Stimulated activated CD8-positive, alpha-beta memory T cell treated with anti-CD3 and anti-CD28 coated beads, Interleukin-4, amount 100 ng/mL, for 4 hours (primary cell): ENCODE measurements at places on chromosomes 12 and 14.

- no peak for DNase-seq
Observed at GRCh38 chr12:87311206-87311605, 718.0 kb downstream of the C12orf50 start.

- no peak for DNase-seq
Observed at GRCh38 chr14:101228949-101229541, 325.5 kb upstream of the RTL1 start.

DNA sequence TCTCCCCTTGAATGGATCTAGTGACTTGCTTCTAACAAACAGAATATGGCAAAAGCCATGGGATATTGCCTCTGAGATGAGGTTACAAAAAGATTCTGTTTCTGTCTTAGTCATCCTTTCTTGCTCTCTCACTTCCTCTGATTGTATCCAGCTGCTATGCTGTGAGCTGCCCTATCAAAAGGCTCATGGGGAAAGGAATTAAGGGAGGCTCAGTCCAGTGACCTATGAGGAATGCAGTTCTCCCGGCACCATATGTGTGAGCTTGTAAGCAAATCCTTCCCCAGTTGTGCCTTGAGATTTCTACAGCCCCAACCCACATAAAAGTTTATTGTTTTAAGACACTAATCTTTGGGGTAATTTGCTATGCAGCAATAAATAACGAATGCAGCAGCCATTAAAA lies 183.1 kb downstream of the KLHL28 start:
- no peak for DNase-seq

DNA sequence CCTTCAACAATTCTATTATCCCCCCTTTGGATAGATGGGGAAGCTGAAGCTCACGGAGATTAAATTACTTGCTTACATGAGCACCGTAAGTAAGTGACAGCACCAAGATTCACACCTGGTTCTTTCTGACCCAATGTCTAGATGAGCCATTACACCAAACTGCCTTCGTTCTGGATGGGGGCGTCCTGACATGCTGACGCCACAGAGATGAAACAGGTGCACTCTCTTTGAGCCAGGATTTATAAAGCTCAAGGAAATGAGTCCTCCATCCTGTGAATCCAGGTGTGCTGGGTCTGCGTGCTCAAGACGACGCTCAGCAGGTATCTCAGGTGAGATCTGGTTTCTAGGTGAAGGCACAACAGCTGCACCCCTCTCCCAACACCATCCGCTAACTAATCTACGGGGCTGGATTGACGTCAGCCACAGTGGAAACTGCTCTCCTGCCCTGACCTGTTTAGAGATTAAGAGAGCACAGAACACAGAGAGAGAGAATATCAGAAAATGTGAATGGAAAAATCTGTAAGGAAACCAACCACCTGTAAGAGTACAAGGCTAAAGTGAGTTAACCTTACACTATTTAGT lies 61.6 kb downstream of the KSR2 start:
- no peak for DNase-seq

DNA sequence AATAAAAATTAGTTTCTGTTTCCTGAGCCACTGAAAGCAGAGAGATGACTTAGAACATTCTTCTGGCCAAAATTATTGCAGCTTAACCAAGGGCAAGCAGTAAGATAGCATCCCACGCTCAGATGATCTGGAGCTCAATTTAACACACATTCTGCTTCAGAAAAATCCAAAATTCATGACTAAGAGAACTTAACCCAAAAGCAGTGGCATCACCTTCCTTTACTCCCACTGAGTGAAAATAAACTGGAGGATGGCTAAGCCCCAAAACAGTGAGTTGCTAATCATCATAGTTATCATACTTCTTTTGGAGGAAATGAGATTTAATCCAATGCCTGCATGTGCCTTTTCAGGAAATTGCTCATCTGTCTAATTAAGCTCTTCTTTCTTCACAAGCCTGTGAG lies 195.4 kb downstream of the DUSP6 start:
- no peak for DNase-seq

DNA sequence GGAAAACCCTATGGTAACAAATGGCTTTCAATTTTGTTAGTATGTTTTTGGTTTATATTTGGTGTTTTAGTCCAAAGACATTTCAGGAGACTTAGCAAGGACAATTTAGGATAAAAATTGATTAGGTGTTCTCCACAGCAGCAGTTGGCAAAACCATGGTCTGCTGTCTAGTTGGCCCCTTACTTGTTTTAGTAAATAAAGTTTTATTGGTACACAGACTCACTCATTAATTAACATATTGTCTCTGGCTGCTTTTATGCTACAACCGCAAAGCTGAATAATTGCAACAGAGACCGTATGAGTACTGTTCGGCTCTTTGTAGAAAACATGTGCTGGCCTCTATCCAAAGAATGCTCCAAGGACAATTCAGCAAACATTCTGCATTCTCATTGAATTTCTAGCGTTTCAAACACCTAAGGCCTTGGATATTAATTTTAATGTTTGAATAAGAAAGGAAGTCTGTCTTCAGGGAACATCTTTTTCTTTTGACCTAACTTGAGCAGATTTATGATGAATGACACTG lies 77.7 kb downstream of the CCDC92 start:
- no peak for DNase-seq

GRCh38 chr12:2097617-2098016 lies 44.8 kb downstream of the CACNA1C start:
- DNase-seq: no peak

DNA sequence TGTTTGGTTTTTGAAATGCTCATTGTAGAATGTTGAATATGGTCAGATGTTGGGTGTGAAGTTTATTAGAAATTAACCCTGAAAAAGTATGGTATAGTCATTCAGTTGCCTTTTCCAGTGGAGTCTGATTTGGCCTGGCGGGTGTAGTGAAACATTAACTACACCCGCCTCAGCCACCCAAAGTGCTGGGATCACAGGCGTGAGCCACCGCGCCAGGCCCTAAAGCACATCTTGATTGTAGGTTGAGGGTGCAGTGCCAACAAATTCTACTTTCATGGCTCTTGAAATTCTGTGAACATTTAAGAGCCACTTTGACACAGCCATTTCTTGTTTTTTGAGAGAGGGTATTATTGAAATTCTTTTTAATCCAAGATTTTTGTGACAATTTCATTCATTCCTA lies 624.9 kb downstream of the DIO2 start:
- no peak for DNase-seq

DNA sequence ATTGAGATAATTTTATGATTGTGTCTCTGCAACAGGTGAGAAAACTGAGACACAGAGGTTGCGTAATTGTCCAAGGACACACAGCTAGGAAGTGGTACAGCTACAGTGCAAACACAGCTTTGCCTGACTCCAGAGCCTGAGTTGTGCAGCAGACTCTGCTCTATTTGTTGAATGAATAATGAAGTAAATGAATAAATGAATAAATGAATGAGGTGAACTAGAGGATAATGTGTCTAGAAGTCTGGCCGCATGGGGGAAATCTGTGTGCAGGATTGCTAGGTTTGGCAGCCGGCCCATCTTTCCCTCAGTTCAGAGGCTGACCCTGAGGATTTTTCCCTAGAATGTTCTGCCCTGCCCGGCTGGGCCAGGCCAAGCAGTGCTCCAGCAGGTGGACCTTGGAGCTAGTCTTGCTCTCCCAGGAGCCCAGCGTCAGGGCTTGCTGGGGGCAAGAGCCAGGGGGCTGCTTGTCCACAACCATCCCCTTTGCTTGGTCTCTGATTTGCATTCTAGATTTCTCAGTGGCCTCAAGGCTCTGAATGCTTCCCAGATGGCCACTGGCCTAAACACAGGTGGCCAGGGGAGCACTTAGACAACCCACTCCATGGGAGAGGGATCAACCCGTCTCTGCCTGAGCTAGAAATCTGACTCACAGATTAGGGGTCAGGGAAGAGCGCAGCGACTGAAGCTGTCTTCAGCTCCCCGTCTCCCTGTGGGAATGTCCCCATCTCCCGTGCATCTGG lies 225.2 kb downstream of the C12orf75 start:
- DNase-seq: no peak

DNA sequence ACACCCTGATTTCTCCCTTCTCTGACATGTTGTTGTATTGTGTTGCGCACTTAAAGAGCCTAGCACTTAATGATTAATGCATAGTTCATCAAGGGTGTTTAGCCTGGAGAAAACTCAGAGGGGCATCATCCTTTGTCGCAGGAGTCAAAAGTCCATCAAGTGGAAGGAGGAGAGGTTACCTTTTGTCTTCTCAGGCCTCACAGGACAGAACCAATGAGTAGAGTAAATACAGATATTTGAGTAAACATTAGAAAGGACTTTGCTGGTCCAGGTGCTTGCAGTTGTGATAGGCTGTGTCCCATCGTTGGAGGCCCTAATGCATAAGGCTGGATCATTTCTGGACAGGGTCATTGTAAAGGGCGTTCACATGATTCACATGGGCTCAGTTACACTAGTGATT lies 430.9 kb downstream of the PCNX1 start:
- DNase-seq: no peak

GRCh38 chr12:109847142-109847735 lies 14.0 kb upstream of the TRPV4 start:
- no peak for DNase-seq

GRCh38 chr14:33560718-33561431 lies 390.0 kb downstream of the EGLN3 start:
- DNase-seq: no peak

GRCh38 chr12:112288638-112289037 lies 93.6 kb downstream of the HECTD4 start:
- DNase-seq: no peak

GRCh38 chr12:90938451-90938850 lies 16.5 kb downstream of the CCER1 start:
- no peak for DNase-seq

DNA sequence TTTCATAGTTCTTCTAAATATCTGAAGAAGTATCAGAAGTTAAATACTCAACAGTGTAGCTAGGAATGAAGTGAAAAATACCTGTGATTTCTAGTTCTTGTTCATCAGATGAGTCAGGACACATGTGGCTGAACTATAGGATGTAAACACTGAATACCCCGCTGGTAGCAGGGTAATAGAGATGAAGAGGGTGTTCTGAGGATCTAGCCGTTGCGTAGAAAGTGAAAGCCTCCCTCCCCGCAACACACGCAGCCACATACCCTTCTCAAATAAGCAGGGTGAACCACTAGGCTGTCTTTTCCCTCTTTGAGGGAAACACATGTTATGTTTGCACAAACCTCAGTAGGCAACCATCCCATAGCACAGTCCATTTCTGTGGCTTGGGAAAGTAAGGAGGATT lies 16.4 kb upstream of the RNASE12 start:
- DNase-seq: no peak

- no peak for DNase-seq
Observed at GRCh38 chr12:5348491-5348890, 83.4 kb upstream of the NTF3 start.

- DNase-seq: no peak
Observed at GRCh38 chr12:70852416-70853150, 68.0 kb downstream of the PTPRR start.

GRCh38 chr12:43758247-43758727 lies 303 bp downstream of the PUS7L start:
- DNase-seq: no peak

GRCh38 chr14:71214241-71214640 lies 307.0 kb downstream of the PCNX1 start:
- no peak for DNase-seq

DNA sequence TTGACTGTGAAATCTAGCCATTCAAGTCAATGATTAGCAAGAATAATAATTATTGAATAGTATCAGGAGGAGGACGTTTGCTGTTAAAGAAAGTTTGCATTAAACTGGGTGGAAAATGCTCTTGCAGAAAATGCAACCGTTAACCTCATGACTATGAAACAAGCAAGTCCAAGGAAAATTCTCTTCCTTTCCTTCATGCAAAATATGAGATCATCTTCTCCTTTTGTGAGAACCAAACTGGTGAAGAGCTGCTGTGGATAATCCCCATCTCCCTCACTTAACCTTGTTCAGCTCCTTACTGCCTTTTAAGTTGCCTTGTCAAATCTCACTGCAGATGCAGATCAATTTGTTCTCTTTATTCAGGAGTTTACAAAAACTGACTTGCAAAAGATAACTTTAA lies 142.5 kb downstream of the BCAT1 start:
- no peak for DNase-seq

DNA sequence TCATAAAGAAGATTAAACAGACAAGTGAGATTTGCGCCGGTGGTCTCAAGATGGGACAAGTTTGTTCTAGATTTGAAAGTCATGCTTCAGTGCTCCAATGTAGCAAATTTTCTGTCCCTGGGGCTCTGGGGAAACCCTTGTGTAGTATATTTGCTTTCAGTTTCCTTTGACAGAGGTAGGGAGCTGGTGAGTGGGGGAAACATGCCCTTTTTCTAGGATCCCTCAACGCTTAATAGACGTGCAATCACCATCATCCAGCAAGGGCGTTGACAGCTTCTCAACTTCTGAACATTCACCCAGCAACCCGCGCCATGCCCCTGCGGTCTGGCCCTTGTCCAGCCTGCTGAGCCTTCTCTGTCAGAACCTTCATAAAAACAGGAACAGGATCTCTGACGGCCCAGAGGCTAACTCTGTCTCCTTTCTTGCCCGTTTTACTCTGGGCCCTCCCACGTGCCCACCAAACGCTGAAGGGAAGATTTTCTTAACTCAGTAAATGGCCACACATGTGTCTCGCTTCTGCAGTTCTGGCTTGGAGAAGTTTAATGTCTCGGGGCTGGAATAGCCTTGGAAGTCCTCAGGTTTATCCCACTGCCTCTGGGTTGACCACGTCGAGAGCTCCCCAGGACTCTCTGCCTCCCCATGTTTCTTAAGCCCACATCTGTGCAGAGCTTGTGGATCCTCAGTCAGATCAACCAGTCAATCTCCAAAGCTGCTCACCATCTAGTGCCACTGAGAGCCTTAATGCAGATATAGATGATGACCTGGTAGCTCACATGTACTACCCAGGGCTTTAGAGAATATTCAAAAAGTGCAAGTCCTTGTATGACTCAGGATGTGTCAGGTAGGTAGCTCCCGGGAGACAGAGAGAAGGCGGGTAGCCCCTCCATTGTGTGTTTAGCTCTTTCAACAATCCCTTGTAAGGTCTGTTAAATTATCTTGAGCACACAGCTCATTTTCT lies 58.1 kb upstream of the CCND2 start:
- no peak for DNase-seq

- DNase-seq: no peak
Observed at GRCh38 chr12:94434171-94434570, 25.5 kb downstream of the CEP83 start.

DNA sequence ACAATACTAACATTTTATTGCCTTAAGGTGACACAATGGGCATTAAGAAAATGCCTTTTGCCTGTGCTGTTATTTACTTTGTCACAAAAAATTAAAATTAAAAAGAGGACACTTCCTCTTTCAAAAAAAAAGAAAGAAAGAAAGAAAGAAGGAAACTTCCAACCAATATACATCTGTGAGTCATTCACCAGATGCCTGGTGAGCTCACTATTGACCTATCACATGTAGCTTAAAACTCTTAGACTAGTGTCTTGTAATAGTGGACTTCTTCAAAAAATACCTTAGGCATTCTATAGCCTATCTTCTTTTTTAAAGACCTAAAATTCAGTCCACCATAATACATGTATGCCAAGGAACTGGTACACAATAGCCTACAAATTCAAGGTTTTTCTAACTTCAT lies 4.9 kb upstream of the SOX5 start:
- DNase-seq: no peak

GRCh38 chr12:2244013-2244861 lies 191.4 kb downstream of the CACNA1C start:
- no peak for DNase-seq

- DNase-seq: no peak
Observed at GRCh38 chr12:47819896-47820630, at the start of gene HDAC7. Gene HDAC7, minus strand, starts transcription at chr12:47819903. Its CDS starts 118 bp downstream, at chr12:47819785.
